ENCODE measurements at places on chromosomes 5 and 9.

DNA sequence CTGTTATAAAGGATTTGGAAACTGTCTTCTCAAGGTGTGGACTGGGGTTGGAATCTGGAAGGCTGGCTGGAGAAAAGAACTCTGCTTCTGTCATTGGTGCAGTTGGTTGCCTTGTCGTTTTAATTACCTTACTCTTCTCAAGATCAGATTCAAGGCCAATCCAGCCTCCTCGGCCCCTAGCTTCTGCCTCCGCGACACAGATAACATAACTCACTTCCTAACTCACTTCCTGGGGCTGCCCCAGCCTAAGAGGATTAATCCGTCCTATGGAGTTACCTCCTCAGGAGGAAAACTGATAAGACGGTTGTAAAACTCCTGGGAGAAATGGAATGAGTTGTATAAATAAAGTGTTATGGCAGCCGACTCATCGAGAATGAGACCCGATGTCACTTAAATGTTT, 389.1 kb upstream of the WWC1 start:
- DNase-seq = no peak

DNA sequence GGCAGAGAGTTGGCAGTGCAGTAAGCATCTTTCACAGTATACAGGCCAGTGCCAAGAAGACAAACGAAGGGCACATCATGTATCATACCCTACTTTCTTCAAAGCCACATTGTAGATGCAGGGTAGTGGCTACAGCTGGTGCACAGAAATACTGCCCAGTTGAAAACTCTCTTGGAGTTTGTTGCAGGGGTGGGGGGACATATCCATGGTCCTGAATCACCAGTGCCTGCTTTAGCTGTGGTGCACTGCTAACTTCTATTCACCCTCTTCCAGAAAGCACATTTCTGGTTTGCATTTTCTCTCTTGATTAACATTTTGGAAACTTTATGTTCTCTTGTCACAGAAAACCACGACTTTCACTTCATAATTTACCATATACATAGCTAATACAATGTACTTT, 196.6 kb downstream of the PAPPA start:
- no peak for DNase-seq

DNA sequence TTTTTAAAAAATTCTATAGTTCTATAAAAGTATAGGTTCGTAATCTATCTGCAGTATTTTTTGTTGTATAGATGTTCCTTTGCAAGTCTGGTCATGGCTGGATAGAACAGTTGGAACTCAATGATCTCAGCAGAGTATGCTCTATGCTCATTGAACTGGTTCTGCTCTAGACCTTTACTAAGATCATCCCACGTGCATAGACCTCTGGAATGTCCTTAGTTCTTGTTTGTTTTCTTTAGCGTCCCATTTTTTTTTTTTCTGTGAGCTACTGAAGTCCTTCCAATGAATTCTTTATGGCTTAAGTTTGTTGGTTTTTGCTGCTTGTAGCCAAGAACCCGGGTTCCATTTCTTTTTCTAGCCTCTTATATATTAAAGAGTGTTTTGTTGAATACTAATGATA, 3.5 kb downstream of the TMEM38B start:
- no peak for DNase-seq

- no peak for DNase-seq
Measured at GRCh38 chr5:94682814-94683520, 64.5 kb downstream of the SLF1 start.
